ENCODE measurements at places on chromosomes 6 and 20. TPM values are rescaled to one million over a fixed set of nuclear protein-coding genes. Genes with fewer than 3 reads are reported as not detected.

DNA sequence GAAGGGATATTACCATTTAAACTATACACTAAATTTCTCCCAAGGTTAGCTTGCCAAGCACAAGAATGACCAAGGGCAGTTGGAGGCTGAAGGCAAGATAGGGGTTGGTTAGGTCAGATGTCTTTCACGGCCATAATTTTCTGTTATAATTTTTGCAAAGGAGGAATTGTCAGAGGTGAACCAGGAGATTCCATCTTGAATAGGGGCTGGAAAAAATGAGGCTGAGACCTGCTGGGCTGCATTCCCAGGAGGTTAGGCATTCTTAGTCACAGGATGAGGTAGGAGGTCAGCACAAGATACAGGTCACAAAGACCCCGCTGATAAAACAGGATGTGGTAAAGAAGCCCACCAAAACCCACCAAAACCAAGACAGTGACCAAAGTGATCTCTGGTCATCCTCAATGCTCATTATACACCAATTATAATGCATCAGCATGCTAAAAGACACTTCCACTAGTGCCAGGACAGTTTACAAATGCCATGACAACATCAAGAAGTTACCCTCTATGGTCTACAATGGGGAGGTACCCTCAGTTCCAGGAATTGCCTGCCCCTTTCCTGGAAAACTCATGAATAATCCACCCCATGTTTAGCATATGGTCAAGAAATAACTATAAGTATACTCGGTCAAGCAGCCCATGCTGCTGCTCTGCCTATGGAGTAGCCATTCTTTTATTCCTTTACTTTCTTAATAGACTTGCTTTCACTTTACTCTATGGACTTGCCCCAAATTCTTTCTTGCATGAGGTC is 371.8 kb upstream of the SULF2 start:
- no peak for DNase-seq

DNA sequence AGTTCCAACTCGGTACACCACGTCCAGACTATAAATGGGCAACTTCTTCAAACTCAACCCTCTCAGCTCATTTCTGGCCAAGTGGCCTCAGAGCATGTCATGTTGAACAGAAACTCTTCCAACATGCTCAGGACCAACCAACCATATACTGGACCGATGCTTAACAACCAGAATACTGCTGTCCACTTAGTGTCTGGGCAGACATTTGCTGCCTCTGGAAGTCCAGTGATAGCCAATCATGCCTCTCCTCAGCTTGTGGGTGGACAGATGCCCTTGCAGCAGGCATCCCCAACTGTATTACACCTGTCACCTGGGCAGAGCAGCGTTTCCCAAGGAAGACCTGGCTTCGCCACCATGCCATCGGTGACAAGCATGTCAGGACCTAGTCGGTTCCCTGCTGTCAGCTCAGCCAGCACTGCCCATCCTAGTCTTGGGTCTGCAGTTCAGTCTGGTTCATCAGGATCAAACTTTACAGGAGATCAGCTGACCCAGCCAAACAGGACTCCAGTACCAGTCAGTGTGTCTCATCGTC is 47.8 kb downstream of the BICRAL start:
- no peak for DNase-seq

GRCh38 chr6:14058029-14058695 is 59.4 kb upstream of the CD83 start:
- no peak for DNase-seq

WFDC11 gene
- not detected for polyA plus RNA-seq

- DNase-seq, result no peak
Measured at GRCh38 chr6:7723554-7723953, 2.3 kb upstream of the BMP6 start.

GPLD1 gene
- 1.6 TPM for polyA plus RNA-seq

DNA sequence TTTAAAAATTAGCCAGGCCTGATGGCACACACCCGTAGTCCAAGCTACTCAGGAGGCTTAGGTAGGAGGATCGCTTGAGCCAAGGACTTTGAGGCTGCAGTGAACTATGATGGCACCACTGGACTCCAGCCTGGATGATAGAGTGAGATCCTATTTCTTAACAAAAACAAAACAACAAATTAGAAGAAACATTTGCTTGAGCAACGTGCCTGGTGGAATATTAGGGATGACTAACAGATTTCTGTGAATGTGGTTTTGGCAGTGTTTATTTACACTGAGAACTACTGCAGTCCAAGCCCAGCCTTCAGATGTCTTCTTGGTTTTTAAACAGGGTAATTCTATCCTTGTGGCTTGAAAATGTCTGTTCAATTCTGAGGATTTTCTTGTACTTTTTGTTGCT is 9.2 kb downstream of the PPP1R3G start:
- DNase-seq, result peak; percentile 63

DNA sequence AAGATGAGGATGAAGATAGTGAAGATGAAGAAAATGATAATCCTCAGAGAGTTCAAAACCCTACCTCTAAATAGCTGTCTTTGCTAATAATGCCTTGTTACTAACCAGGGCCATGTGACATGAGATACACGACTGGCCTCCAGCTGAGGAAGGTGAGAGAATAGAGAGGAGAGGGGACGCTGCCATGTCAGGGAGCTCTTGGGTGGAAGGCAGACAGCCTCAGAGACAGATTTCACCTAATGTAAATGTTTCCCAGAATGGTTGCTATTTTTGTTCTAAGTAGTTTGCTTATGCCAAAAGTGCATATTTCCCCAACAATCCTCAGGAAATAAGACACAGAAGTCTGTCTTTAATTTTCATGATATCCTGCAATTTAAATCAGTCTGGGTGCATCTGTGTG is 138.4 kb downstream of the ELOVL4 start:
- DNase-seq, result peak; percentile 86

Data from muscle of leg (tissue), 16 donors.